Dorsolateral prefrontal cortex (tissue), 122 donors: ENCODE measurements at places on chromosomes 1 and 21.

GRCh38 chr1:226650236-226650841 is 88.7 kb downstream of the ITPKB start:
- DNase-seq, result no peak

DNA sequence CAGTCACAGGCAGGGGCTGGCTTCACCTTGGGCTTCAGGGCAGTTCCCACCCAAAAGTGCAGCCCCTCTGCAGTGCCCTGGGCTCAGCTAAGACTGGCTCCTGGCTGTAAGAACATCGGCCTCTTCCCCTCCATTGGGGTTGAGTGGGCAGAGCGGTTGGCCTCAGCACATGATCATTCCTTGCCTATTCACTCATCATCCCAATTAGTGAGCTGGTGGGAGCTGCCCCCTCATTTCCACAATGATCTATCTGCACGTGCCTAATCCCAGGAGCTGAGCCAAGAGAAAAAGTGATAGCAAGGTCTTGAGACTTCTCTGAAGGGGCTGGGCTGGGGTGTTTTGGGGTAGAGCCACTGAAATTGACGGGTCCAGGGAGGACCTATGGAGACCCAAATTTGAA is 133.6 kb downstream of the SYF2 start:
- DNase-seq, result no peak

DNA sequence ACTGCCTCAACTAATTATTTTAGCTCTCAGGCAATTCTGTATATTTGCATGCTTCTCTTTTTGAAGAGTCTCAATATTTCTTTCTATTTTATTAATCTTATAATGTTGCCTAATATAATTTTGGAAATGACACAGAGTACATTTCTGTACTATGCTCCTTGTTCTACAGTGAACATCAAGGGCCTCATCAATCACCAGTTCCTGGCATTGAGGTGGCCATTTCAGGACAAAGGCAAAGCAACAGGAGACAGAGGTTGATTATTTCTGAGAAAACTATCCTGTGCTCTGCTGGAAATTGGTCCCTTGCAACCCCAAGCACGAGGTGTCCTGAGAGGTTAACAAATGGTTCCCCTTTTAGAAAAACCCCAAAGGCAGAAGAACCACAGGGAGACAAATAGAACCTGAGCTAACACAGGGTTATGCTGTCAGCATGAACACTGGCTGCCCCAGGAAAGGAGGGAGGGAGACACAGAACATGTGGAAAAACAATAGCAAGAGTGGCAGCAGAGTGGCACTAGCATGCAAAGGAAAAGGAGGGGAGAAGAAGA is 63.9 kb upstream of the VAV3 start:
- DNase-seq, result no peak

- no peak for DNase-seq
Measured at GRCh38 chr21:35582731-35583130, 477.6 kb downstream of the SETD4 start.

GRCh38 chr1:215375381-215375780 is 191.7 kb upstream of the KCTD3 start:
- no peak for DNase-seq

- no peak for DNase-seq
Measured at GRCh38 chr1:7302126-7302525, 469.0 kb upstream of the VAMP3 start.

DNA sequence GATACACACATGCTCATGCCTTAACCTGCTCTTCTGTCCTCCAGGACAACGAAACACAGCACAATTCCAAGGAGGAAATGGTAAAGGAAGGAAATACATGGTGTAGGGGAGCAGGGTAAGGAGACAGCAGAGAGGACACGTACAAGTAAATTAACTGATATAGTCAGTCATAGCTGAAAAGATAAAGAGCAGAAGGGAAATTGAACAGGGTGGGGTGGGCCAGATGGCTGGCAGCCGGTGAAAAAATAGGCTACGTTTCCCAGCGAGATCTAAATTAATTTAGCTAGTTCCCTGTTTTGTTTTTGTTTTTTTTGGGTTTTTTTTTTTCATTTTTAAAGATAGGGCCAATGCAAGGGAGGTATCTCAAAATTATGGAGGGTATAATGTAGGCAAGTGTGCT is 109.2 kb downstream of the FAM78B start:
- no peak for DNase-seq

DNA sequence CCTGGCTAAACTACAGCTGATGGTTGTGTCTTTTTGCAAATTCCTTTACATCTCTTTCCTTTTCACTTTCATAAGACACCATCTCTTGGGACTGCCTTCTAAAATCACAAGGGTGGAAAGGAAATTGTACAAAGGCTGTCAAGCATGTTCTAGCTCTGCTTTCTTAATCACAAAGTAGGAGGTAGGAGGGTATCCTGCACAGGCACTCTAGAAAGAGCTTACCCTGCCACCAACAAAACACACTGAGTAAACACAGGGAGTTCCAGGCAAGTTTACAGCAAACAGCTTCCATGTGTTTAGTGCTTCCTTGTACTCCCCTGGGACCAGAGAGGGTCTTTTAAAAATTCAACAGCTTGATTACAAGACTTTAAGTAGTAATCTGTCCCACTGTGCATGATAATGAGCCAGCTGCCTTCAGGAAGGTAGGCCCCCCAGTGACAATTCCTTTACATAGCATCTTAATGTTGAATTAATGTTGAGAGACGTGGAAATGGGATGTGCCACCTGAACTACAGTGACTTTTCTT is 2.4 kb downstream of the PLPP3 start:
- peak; percentile 23 for DNase-seq
